Activated CD8-positive, alpha-beta memory T cell treated with anti-CD3 and anti-CD28 coated beads for 1 hour (primary cell): ENCODE measurements at places on chromosomes 13 and 19.

DNA sequence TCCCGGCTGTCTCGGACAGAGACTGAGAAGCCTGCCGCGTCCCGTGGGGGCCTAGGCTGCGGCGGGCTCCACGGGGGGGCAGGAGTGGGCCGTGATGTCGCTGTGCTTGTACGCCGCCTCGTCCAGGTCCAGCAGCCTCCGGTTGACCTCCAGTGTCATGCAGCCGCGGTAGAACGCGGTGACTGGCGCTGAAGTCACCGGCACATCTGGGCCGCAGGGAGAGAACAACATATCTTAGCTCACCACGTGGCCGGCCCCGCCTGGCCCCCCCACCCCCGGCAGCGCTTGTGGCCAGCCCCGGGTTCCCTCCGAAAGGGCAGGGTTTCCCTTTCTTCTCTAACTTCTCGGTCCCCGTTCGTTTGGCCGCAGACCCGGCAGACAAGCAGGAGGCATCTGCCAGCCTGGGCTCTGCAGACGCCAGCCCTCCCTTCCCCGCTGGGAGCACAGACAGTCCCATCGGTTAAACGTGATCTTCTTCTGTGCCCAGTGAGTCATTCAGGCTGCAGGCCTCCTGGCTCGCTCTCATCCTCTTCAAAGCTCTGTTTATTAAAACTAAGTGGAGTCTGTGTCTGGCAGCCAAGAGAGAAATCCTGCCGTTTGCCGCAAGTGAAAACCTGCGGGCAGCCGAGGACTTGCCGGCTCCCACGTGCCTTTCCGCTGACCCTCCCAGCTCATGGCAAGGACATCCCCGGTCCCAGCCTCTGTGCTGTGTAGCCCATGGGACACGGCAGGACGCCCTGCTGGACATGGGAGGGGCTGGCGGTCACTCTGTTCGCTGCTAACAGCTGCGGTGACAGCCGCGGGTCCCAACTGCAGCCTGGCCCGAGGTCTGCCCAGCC, 42.8 kb downstream of the GAS6 start:
- no peak for DNase-seq

GRCh38 chr19:11338121-11338520, 1.3 kb downstream of the RAB3D start:
- DNase-seq = no peak

DNA sequence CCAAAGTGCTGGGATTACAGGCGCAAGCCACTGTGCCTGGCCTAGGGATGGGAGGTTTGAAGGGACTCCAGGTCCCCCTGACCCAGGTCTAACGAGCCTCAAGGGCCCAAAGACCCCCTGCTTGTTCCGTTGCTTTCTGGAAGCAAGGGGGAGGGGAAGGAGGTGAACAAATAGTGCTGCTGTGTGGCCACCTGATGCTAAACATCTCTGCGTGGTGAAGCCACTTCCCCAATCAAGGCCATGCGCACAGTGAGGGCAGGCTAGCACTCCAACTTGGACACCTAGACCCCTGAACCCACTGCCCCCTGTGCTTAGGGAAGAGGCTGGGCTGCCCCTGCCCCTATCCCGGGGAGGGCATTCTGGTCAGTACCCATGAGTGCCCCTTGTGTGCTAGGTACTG, 24.0 kb downstream of the CARM1 start:
- DNase-seq = no peak

GRCh38 chr19:37329686-37330085, 41.2 kb upstream of the ZNF527 start:
- no peak for DNase-seq

GRCh38 chr19:48997972-48998371, 4.3 kb downstream of the RUVBL2 start:
- no peak for DNase-seq

DNA sequence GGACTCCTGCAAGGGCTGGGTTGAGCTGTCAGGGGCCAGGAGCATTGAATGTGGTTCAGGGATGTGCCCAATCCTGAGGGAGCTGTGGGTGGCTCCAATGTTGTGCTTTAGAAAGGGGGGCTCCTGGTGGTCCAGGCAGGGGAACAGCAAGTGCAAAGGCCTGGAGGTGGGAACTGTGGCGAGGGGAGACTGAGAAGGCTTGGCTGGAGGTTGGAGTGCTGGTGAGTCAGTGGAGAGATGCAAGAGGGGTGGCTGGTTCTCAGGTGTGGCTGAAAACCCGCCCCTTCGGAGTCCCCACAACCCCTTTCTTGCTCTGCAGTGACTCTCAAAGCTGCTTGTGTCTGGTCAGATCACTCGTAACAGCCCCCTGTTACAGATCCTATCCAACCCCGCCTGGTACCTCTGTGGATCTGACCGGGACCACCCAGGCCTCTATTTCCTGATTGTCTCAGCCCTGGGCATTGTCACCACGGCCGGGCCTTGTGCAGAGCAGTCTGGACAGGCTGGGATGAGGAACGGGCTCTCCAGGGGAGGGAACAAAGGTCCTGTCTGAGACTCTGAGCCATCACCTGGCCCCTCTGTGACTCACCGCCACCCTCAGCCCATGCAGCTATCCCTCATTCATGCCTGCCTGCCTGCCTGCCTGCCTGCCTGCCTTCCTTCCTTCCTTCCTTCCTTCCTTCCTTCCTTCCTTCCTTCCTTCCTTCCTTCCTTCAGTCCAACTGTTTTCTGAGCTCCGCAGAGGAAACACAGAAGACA, 1.4 kb upstream of the KCNN1 start:
- no peak for DNase-seq

DNA sequence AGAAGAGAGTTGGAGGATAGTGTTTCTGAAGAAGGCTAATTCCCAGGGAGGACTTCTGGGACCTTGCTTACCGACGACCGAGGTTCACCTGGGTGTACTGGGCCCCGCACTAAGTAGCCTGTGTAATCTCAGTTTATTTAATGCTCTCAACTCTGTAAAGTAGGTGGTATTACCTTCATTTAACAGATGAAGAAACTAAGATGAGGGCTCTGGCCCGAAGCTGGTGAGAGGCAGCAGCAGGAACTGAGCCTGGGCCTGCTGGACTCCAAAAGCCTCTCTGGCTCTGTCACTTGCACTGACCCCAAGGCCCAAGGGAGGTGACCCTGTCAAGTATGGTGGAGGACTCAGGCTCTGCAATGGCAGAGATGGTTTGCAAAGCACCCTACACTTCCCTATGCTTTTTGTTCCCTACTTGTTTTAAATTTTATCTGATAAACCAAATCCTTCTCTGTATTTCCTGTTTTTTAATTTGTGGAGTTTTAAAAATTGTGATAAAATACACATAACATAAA, 50.6 kb downstream of the GGACT start:
- no peak for DNase-seq

- no peak for DNase-seq
These were observed 73.2 kb upstream of the MBNL2 start for GRCh38 chr13:97148894-97149293.

GRCh38 chr13:109990296-109990695, 203.9 kb upstream of the IRS2 start:
- DNase-seq = no peak

DNA sequence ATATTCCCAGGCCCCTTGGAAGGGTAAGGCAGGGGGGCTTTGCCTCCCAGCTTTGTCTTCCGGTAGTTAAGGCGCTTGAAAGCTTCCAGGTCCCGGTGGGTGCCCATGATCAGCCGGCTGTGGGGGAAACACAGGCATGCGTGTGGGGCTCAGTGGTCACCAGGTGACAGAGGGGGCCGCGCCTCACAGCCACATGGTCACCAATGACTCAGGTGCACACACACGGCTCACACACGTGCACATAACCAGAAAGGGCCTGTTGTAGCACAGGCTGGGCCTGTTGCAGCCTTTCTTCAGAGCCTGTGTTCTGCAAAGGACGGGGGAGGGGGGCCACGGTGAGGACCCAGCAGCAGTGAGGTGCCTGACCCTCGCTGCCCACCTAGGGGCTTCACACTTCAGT, 5.9 kb downstream of the NANOS3 start:
- no peak for DNase-seq

- no peak for DNase-seq
These were observed 28.6 kb upstream of the MIR17HG start for GRCh38 chr13:91318886-91319285.

DNA sequence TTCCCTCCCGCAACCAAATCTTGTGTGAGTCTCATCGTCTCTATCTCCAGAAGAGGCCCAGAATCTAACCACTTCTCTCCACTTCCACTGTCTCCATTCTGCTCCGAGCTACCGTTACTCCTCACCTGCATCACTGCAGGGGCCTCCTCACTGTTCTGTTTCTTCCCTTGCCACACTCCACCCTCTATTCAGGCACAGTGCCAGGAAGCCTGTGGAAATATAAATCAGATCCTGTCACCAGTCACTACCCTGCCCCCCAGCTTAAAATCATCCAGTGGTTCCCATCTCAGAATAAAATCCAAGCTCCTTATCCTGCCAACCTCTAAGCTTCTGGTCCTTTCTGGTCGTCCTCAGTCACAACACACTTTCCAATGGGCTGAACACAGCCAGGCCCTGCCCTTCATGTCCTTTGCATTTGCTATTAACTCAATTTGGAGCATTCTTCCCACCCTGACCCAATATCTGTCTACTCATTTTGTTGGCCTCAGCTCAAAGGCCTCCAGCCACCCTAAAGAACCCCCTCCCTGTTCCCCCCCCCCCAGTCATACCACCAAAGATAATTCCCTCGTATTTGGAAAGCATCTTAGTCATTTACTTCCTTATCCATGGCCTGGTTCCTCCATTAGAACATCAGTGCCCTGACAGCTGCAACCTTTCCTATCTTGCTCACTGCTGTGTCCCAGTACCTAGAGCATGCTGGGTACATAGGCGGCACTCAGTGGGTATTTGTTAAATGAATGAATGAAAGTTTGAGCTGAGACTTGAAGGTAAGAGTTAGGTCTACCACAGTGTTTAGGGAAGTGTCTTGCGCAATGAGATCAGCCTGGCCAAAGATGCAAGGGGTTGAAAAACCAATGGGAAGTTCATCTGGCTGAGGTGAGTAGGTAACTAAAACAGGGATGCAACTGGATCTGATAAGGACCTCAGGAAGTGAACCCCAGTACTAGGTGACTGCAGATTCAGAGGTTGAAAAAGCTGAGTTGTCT, 24.4 kb downstream of the ZNF175 start:
- DNase-seq = no peak

DNA sequence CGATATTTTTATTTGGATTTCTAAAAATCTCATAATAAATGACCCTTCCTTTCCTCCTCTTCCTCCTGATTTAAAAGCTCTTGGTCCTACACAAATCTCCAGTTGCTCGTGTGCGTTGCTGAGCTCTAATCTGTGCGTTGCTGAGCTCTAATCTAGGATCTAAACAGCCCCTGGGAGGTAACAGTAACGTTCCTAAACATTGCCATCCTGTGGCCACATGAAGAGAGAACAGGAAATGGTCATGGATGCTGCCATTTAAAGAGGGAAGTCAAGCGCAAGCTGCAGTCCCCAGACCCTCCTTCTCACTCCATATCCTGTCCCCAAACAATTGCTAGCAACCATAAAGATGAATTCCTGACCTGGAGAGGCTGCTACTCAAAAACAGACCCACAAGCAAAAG, 170.8 kb downstream of the NUFIP1 start:
- no peak for DNase-seq

DNA sequence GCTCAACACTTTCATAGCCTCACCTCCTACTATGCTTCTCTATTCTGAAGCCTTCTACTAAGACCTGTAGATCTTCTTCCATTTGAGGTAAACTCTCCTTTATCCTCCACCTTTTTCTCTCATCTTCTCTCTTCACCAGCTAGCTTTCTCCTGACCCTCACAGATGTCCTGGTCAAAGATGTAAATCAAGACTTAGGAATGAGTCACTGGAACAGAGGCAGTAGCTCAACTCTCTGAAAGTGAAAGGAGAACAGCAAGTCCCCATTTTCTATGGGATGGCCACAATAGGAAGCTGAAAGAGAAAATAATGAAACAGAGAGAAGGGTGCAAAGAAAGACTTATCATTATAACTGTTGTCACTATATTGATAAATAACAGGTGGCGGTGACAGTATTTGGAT, 86.1 kb upstream of the DOCK9 start:
- DNase-seq = no peak

DNA sequence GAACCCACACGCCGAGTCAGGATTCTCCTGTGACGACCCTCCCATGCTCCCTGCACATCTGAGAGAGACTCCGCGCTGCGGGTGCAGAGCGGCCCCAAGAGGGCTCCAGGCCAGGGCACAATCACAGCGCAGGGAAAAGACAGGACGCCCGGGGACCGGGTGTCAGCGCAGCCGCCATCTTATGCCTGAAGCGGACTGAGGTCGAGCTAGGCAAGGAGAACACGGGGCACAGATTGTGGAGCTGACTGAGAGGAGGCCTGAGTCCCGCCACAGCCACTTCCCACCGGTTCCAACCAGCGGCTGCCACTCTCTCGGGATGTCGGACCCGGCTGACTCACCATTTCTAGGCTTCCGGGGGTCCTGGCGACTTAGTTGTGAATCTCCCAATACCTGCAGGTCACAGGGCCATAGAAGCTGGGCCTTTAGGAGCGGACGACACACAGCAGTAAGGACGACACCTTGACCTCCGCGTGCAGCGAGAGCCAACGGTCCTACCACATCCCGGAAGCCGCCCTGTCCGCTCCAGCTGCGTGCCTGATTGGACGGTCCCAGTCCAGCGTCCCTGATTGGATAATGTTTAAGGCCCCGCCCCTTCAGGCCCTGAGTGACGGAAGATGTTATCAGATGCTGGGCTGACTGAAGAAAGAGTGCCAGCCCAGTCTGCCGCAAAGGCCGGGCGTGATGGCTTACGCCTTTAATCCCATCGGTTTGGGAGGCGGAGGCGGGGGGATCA, at the start of gene ZNF728:
TSS of gene ZNF728 (minus strand) at position 487 of the 733 bp plus-strand sequence. CDS start at position 341, 146 bp downstream.
- no peak for DNase-seq

- DNase-seq = no peak
These were observed 216 bp downstream of the SH2D3A start for GRCh38 chr19:6767081-6767356.

GRCh38 chr13:42396901-42397655, 125.1 kb downstream of the AKAP11 start:
- DNase-seq = no peak

DNA sequence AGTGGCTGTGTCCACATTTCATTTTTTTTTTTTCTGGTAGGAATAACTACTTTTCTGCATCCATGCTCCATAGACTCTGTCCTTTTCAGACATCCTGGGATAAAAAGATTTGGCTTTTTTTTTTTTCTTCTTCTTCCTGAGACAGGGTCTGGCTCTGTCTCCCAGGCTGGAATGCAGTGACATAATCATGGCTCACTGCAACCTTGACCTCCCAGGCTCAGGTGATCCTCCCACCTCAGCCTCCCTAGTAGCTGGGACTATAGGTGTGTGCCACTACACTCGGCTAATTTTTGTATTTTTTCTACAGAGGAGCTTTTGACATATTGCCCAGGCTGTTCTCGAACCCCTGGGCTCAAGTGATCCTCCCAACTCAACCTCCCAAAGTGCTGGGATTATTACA, 4.1 kb upstream of the ICAM3 start:
- DNase-seq = no peak

GRCh38 chr19:32630338-32630737, 44.6 kb downstream of the ANKRD27 start:
- DNase-seq = no peak

DNA sequence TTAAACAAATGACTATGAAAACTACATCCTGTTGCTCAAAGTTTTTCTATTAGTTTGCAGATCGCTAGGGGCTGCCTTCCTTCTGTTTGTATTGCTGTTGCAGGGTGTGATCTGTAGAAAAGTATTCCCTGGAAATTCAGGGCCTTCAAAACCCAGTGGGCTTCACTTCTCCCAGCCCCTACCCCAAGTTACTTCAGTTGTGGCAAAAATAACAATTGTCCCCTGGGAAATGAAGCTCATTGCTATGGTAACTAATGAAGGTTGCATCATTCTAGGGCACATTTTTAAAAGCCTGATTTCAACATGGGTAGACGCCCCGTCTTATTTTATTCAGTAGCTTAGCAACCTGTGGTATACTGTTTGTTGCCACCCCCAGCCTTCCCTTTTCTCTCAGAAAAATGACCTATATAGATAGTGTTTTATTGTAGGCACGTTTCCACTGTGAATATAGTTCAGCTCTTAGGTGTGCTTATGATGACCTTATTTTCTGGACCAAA, 60.9 kb downstream of the WDFY2 start:
- DNase-seq = no peak
